Stimulated activated CD4-positive, alpha-beta T cell treated with anti-CD3 and anti-CD28 coated beads, Interleukin-4, amount 100 ng/mL, for 1 hour (primary cell): ENCODE measurements at places on chromosomes 1 and 21.

GRCh38 chr21:37670883-37671282 lies 245.4 kb downstream of the KCNJ6 start:
- no peak for DNase-seq

DNA sequence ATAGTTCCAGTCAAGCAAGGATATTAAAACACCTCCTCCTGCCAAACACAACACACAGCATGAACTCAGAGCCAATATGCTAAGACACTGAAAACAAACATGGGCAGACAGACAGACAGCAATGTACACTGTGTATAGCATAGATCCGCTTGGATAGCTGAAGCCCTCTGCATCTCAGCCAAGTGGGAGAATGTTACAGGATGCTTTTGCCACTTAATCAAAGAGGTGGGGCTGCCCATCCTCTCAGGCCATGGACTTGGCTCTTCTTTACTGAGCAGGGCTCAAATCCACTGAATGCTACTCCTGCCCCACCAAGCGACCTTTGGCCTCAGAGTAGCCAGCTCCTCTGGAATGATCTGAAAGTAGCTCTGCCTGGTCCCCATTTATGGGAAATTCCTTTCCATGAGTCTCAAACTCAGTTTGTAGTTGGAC lies 64.7 kb upstream of the NGF start:
- DNase-seq = no peak

DNA sequence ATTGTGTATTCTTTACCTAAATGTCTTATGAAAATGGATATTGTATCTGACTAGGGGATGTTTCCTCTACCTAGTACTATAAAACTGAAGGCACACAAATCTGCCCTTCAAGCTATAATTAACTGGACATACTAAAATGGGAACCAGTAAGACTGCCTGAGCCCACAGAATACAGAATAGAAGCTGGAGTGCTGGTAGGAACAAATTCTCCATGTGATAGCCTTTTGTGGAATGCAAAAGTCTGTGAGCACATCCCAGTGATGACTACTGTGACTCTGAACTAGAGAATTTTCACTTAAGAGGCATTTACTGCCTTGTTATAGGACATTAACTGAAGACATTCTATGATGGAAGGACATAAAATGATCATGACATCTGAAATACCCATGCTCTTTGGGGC lies 30.3 kb downstream of the KIFAP3 start:
- DNase-seq = no peak

DNA sequence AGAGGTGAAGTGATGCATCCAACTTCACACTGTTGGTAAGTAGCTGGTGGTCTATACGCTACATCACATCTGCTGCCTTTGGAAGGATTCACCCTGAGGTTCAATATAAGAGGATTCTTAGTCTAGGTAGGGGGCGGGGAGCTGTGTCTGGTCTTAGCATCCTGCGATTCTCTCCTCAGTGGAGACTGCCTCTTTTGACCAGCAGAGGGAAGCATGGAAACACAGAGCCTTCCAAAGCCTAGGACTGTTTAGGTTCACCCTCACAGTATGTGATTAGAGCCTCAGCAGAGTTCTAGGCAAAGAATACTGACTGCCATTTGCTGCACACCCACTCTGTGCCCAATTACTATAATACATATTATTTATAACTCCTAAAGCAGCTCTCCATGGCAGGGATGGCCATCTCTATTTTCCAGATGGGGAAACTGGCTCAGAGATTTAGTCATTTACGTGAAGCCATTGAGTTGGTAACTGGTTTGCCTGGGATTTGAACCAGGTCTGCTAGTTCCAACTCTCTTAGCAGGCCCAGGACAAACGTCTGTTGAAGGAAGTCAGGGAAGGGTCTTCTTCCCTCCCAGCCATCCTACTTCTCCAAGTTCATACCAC lies 28.9 kb upstream of the EFCAB14 start:
- DNase-seq = no peak

GRCh38 chr1:18716112-18716784 lies 85.6 kb downstream of the PAX7 start:
- DNase-seq = no peak

DNA sequence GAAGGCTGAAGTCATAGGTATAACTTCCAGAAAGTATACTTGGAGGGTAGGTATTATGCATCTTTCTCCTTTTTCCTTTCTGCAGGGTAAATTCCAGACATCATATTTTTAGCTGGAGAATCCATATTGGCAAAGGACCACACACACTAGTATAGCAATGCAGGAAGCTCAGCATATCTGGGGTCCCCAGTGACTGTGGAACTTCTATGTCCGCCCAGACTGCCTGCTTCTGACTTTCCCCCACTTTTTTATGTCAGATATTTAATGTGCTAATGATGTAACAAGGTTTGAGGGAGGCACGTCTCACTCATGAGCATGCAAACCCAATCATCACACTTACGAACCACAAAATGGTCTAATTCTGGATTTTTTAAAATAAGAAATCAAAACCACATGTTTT lies 90.4 kb downstream of the BACH1 start:
- DNase-seq = no peak

- no peak for DNase-seq
These were observed 61.6 kb downstream of the KLHDC7A start for GRCh38 chr1:18542351-18542750.
